Breast epithelium (tissue), 4 donors: ENCODE measurements at places on chromosomes 12 and 14. TPM values are rescaled to one million over a fixed set of nuclear protein-coding genes. Genes with fewer than 3 reads are reported as not detected.

GRCh38 chr12:19190292-19191031, 60.9 kb downstream of the PLEKHA5 start:
- no peak for DNase-seq

DNA sequence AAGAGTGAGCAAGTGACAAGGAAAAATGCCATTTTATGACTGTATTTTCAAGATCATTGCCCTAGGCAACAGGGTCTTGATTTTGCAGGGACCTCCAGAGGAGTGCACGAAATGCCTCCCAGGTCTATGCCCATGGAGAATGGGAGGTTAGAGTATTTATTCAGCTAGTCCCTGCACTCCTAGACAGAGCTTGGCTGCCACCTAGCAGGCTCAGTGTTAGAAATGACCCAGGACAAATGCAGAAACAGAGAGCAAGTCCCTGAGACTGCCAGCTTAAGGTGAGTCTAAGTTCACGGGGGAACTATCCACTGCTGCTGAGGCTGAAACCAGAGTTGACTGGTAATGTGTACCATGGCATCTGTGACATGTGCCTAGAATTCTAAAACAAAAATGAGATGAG, 506.4 kb downstream of the MED13L start:
- DNase-seq = no peak

DNA sequence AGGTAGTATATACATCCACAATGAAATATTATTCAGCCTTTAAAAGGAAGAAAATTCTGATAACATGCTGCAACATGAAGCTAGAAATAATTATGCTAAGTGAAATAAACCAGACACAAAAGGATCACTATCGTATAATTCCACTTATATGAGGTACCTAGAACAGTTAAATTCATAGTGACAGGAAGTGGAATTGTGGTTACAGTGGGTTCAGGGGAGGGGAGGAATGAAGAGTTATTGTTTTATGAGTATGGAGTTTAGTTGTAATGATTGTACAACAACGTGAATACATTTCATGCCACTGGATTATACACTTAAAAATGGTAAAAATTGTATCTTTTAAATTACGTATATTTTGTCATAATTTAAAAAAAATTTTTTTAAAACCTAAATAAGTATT, 21.0 kb downstream of the EEA1 start:
- no peak for DNase-seq

The RNU4-1 gene
- under 0.01 TPM for total RNA-seq
